Activated CD8-positive, alpha-beta memory T cell treated with anti-CD3 and anti-CD28 coated beads for 1 hour (primary cell): ENCODE measurements at places on chromosomes 11 and 22.

- no peak for DNase-seq
Observed at GRCh38 chr11:3127706-3128355, 37.3 kb downstream of the OSBPL5 start.

DNA sequence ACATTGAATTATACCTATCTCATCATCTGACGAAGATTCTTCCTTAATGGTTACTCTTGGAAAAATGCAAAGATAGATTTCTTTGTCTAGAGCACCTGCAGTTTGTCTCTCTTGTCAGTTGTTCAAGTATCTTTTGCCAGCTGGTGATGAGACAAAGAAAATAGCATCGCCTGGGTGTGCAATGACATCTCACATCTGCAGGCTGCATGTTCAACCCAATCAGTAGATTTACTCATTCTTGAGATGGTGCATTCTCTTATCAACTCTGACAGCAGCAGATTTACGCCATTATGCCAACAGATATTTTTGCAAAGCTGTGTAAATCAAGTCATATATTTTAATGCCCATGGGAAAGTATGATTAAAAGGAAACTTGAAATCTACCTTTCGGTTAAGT lies 164.6 kb upstream of the PDGFD start:
- no peak for DNase-seq

GRCh38 chr11:100849009-100849900 lies 162.2 kb downstream of the ARHGAP42 start:
- DNase-seq: no peak

- no peak for DNase-seq
Observed at GRCh38 chr11:125802387-125802786, 14.5 kb downstream of the PATE3 start.

- no peak for DNase-seq
Observed at GRCh38 chr22:27164781-27165503, 507.6 kb downstream of the MIAT start.
